A549 treated with dexamethasone at 1 μM for 4 hours (cell line): ENCODE measurements at places on chromosomes 2 and 18. TPM values are rescaled to one million over a fixed set of nuclear protein-coding genes. Genes with fewer than 3 reads are reported as not detected.

The ECEL1 gene
- 0.15 to 0.28 TPM (median 0.21 TPM) in 5 replicates for total RNA-seq

The CYP27C1 gene
- 2.4 to 4.4 TPM (median 4.1 TPM) in 5 replicates for total RNA-seq

The LIMS3 gene
- total RNA-seq: not detected in 5 replicates

The LHCGR gene
- total RNA-seq: not detected in 5 replicates

The CSRNP3 gene
- not detected in 5 replicates for total RNA-seq

The NCKAP1 gene
- 83.6 to 114 TPM (median 110 TPM) in 5 replicates for total RNA-seq

The CRYBA2 gene
- 0.31 TPM in 1 of 5 replicates, not detected in the others for total RNA-seq

The QPCT gene
- total RNA-seq: 20.1 to 22.8 TPM (median 21.9 TPM) in 5 replicates

The FBLN7 gene
- 0.32 to 0.78 TPM (median 0.57 TPM) in 5 replicates for total RNA-seq

The HOXD9 gene
- total RNA-seq: 0.82 to 1.4 TPM (median 0.93 TPM) in 5 replicates

The ATP6V1B1 gene
- 1.2 to 2.4 TPM (median 1.8 TPM) in 5 replicates for total RNA-seq

The OSBPL1A gene
- total RNA-seq: 14.4 to 20.8 TPM (median 17.9 TPM) in 5 replicates

The SERPINB5 gene
- total RNA-seq: 0.05 to 0.30 TPM (median 0.09 TPM) in 5 replicates

The KCTD1 gene
- 32.9 to 44.0 TPM (median 40.8 TPM) in 5 replicates for total RNA-seq

The KCNG2 gene
- not detected in 5 replicates for total RNA-seq

The RNF103 gene
- total RNA-seq: 55.8 to 69.5 TPM (median 66.7 TPM) in 5 replicates

The DTNA gene
- total RNA-seq: 0.05 to 0.35 TPM (median 0.16 TPM) in 4 of 5 replicates, not detected in the other

The NEB gene
- total RNA-seq: 0.18 to 0.49 TPM (median 0.35 TPM) in 5 replicates

The TMSB10 gene
- 9,999 to 13,018 TPM (median 10,590 TPM) in 5 replicates for total RNA-seq

The PLCL1 gene
- total RNA-seq: 0.02 TPM in 1 of 5 replicates, not detected in the others

The DCDC2C gene
- 0.26 to 0.67 TPM (median 0.28 TPM) in 5 replicates for total RNA-seq

The LRRC30 gene
- total RNA-seq: not detected in 5 replicates

The AGXT gene
- not detected in 5 replicates for total RNA-seq

The ATG9A gene
- total RNA-seq: 33.6 to 46.8 TPM (median 45.2 TPM) in 5 replicates

The KCNJ3 gene
- not detected in 5 replicates for total RNA-seq

The ARHGEF4 gene
- total RNA-seq: 7.8 to 15.5 TPM (median 11.2 TPM) in 5 replicates
